ENCODE measurements at places on chromosomes 4 and X.

GRCh38 chr4:13059019-13059418 lies 425.1 kb downstream of the RAB28 start:
- DNase-seq, result no peak

- DNase-seq, result no peak
Observed at GRCh38 chr4:128853741-128854140, 44.2 kb downstream of the JADE1 start.

DNA sequence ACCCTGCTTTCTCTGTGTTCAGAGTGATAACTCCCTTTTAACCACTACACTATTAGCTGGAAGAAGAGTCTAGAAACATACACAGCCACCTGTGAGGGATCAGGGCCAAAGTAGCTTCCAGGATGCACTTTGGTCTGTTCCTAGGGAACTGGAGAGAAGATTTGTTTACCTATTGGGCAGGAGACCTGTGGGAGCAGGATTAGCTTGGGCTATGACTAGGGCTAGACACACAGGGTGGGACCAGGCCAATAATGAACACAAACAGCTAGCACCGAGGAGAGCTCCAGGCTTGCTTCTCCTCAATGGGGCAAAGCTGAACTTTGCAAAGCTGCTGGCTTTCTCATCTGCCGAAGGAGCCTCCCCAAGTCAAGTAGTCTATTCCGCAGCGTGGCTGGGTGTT lies 24.4 kb upstream of the MAP7D3 start:
- DNase-seq, result no peak

GRCh38 chrX:125291124-125291523 lies 28.5 kb upstream of the TEX13C start:
- DNase-seq, result no peak

- DNase-seq, result peak; percentile 74
Observed at GRCh38 chr4:158722917-158723793, at the start of gene PPID. PPID (minus strand) TSS chr4:158723396; CDS start chr4:158723288, 108 bp downstream.

Measured in CD4-positive, alpha-beta T cell treated with Interleukin-6 at 100 ng/mL for 8 hours (primary cell).